ENCODE measurements at places on chromosomes 3 and 15. TPM values are rescaled to one million over a fixed set of nuclear protein-coding genes. Genes with fewer than 3 reads are reported as not detected.

- no peak for DNase-seq
Observed at GRCh38 chr15:40723919-40724318, 28.9 kb downstream of the RAD51 start.

GRCh38 chr3:106130384-106131198 is 261.8 kb upstream of the CBLB start:
- DNase-seq: no peak

Gene TIMMDC1
- 28.8 TPM for total RNA-seq

DNA sequence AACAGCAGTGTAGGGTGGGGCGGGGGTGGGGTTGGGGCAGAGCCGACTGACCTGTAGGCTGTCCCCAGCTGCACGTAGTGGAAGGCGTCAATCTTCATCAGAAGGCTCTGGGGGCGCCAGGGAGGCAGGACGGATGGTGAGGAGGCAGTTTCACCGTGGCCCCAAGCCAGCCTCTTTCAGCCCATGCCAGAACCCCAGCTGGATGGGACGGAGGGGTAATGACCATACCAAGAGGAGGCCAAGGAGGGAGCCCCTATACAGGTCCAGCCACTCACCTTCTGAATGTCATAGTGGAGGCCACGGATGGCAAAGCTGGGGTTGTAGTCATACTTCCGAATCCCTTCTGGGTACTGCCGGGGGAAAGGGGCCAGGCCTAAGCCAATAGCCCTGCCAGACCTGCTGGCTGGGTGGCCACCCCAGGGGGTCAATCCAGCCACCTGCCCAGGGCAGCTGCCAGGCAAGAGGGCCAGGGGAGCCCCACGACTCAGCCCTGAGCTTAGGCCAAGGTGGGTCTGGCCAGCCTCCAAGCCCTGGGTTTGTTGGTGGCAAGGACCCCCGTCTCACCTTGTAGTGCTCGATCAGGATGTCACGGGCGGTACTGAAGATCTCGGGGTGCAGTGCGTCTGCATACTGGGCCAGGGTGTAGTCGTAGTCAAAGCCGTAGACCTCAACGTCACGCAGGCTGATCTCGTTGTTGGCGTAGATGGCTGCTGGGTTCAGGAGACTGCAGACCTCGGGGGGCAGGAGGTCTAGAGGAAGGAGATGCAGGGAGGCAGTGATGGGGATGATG is 4.9 kb downstream of the NT5DC2 start:
- DNase-seq: no peak

Gene FEZF2
- total RNA-seq: not detected

- DNase-seq: no peak
Observed at GRCh38 chr15:67290319-67290718, 35.7 kb downstream of the IQCH start.

DNA sequence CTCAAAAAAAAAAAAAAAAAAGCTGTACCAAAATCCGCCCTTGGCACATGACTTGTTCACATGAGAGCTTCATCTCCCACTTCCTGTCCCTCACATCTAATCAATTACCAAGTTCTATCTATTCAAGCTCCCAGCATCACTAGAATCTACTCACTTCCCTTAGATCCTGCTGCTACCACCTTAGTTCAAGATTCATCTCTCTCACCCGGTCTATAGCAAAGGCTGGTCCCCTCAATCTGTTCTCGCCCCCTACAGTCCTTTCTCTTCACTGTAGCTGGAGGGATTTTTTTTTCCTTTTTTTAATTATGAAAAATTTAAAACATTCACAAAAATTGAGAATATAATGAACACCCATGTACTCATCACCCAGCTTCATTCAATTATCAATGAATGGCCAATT is 16.7 kb upstream of the GPR160 start:
- no peak for DNase-seq

GRCh38 chr15:66939451-66940023 is 125.9 kb upstream of the SMAD3 start:
- no peak for DNase-seq

Gene MEGF11
- not detected for total RNA-seq
